Islet precursor cell (in vitro differentiated cells): ENCODE measurements at places on chromosomes 7 and 10.

- peak; percentile 40 for DNase-seq
Observed at GRCh38 chr10:48232717-48233447, 41.6 kb downstream of the FRMPD2 start.

- no peak for DNase-seq
Observed at GRCh38 chr10:35691522-35692236, 49.6 kb upstream of the FZD8 start.

DNA sequence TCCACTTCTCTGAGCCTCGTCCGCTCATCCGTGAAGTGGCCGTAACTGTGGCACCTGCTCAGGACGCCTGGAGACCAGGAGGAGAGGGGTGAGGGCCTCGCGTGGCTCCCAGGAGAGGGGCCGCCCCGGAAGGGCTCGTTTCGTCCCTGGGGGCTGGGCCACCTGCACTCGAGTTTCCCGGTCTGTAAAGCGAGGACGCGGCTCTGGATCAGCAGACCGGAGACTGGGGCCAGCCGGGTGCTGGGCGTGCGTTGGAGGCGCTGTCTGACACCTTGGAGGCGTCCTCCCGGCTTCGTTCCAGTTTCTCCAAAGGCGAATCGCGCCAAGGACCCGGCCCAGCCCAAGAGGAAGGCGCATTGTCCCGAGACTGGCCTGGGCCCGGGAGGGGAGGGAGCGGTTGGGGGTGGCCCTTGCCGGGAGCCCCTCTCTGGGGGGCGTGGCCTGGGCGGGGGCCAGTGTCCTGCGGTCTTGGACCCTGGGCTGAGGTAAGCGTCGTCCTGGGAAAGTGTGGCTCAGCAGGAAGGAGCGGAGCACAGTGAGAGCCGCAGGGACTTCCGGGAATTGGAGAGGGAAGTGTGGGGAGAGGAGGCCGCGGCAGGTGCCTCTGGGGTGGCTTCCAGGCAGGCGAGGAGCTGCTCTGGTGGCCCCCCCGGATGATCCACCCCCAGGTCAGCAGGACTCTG, 89.6 kb downstream of the FOXL3 start:
- peak; percentile 60 for DNase-seq

DNA sequence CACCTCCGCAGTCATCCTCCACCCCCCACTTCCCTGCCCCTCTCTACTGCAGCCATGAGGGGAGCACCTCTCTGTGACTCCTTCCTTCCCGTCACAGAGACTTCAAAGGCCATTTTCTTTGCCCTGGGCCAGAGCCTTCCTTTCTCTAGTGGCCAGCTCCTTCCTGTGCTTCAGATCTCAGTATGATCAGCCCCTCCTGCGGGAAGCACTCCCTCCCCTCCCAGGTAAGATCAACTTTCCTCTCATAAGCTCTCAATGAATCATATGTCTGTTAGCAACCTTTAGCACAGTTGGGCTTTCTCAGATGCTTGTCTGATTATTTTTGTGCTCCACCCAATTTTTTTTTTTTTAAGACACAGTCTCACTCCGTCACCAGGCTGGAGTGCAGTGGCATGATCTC, 241.0 kb upstream of the PRSS1 start:
- no peak for DNase-seq

GRCh38 chr10:43027331-43027955, 49.4 kb upstream of the RET start:
- no peak for DNase-seq

DNA sequence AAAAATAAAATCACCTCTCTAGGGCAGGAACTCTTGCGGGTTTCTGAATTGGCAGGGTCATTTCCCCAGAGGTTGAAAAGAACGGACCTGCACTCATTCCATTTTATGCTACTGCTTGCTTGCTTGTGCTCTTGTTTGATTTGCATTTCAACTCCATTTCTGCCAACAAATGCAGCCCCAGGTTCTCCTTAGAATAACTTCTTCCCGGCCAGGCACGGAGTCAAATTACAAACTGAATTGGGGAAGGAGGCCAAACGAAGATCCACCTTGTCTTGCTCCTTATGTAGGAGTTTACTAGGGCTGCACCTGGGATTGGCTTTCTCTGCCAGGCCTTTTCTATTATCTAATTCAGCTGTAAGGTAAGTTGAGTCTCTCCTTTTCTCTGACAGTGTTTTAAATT, 79.6 kb downstream of the HGF start:
- peak; percentile 63 for DNase-seq

- no peak for DNase-seq
Observed at GRCh38 chr7:2681929-2682799, 5.8 kb upstream of the AMZ1 start.

GRCh38 chr7:28723336-28723735, 234.8 kb downstream of the TRIL start:
- DNase-seq = no peak

DNA sequence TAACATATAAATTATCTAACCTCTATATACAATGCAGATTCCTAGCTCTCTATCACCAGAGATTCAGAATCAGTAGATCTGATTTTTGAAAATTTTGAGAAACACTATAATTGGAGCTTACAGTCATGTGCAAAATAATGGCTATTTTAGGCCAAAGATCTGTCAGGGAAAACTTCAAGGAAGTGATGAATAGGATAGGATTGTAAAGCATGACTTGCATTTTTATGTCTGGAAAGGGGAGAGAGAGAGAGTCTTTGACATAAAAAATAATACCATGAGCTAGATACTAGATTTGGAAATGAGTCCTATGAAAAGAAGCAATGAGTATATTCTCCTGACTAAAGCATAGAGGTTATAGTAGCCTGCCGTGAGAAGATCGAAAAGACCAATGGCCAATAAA, 181.1 kb downstream of the SDHAF3 start:
- no peak for DNase-seq

DNA sequence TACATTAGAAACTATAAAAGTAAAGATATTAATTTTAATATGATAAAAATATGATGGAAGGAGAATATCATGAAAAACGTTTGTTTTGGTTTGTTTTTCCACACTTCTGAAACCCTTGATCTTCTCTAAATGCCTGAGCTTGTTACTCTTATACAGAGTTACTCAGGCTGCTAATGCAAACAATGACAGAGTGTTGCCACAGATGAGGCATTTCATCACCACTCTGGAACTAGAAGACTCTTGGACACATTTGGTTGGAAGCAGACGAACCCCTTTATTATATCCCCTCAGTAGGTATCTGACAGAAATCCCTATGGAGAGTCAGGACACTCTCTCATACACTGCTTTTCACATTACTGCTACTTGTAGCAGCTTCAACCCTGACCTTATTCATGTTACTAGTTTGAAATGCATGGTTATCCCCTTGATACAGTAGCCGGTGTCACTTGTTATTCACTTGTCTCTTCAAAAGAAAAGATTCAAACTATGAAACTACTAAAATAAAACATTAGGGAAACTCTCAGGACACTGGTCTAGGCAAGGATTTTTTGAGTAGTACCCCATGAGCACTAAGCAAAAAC, 66.9 kb downstream of the SEMA3C start:
- DNase-seq = no peak

- no peak for DNase-seq
Observed at GRCh38 chr7:105559926-105560325, 21.4 kb downstream of the EFCAB10 start.

- peak; percentile 59 for DNase-seq
Observed at GRCh38 chr7:47587351-47587750, 5.4 kb upstream of the TNS3 start.

DNA sequence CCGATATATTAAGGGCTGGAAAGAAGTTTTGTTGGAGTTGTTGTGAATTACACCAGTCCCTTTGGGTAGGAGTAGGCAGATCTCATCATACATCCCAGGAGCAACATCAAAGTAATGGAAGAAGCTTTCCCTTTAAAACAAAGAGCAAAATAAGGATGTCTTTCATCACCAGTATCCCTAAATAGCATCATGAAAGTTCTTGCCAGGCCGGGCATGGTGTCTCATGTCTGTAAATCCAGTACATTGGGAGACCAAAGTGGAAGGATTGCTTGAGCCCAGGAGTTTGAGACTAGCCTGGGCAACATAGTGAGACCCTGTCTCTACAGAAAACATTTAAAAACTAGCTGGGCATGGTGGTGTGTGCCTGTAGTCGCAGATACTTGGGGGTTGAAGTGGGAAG, 38.7 kb downstream of the LRRC20 start:
- DNase-seq = no peak

DNA sequence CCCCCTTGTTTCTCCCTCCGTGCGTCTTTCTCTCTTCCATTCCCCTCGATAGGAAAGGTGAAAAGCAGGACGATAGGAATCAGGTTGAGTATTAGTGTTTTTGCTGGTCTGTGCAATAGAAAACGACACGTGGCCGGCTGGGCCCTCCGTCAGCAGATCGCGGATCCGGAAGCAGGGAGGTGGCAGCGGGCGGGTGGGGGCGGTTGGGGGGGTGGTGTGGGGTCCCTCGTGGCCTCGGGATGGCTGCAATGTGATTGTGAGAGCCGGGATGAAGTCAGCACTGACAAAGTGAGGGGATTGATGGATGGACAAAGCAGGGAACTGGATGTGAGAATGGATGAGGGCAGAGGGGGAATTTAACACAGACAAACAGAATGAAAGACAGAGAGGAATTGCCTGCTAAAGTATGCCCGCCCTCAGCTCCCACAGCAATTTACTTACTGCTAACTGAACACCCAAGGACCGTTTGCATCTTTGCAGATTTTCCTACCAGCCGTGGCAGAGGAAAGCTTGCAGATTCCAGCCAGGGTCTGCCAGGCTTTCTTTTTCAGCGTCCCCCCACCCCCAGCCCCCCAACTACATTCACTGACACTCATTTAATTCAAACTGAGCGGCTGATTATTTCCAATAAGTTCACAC, 280.9 kb downstream of the LRMDA start:
- no peak for DNase-seq

DNA sequence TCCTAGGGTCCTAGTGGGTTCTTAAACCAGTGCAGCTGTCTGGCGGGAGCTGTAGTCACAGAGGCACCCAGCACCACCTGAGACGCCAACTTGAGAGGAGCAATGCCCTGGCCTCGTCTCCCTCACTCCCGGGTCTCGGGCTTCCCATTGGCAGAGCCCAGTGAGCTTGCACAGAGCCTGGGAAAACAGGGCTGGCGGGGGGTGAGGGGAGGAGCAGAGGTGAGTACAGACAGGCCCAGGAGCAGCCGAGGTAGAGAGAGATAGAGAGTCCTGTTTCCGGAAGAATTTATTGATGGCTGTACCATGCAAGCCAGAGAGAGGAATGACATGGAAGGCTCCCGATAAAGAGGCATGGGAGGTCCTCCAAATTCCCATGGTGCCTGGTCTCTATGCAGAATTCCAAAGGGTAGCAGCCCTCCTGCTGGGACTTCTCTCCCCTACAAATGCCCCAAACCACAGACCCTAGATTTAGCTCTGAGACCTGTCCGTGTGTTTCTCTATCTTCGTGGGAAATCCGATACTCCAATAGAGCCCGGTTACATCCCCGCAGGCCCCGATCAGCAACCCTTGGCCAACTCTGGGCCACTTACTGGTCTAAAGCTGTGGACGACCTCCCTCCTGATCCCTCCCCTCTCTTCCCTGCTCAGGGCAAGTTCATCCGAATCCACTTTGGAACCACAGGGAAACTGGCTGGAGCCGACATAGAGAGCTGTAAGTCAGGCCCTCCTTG, 20.3 kb upstream of the MYH16 start:
- no peak for DNase-seq

DNA sequence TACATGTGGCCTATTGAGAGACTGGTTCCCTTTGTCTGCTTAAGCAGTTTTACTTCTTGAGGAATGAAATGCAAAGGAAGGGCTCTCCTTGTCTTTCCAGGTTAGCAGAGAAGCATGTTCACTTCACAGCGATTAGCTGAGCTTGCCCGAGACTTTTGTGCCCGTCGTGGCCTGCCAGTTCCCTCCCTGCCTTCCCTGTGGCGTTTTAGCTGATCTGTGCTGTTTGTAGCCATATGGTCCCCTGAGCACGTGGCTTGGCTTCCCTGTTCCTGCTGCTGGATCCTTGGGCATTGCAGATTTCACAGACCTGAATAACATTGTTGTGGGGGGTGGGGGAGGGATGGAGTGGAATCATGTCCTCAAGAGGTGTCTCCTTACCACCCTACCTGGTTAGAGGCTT, 61.8 kb downstream of the SND1 start:
- no peak for DNase-seq
